ENCODE measurements at places on chromosomes 4 and X.

DNA sequence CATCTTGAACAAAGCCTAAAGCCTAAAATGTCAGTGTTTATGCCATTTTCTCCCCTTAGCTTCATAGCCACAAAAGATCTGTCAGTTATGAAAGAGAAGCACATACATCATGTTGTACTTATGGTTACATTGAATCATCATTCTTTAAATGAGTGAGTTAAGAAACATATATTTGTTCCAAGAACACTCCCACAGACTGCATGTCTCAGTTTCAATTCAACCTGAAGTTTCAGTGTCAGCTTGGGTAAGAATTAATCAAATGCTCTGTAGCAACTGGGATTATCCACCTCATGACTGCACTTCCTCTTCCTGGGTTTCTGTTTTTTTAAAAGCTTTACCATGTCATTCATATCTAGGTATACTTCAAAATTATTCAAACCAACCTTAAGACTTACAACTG lies 3.9 kb upstream of the TMPRSS11B start:
- no peak for DNase-seq

DNA sequence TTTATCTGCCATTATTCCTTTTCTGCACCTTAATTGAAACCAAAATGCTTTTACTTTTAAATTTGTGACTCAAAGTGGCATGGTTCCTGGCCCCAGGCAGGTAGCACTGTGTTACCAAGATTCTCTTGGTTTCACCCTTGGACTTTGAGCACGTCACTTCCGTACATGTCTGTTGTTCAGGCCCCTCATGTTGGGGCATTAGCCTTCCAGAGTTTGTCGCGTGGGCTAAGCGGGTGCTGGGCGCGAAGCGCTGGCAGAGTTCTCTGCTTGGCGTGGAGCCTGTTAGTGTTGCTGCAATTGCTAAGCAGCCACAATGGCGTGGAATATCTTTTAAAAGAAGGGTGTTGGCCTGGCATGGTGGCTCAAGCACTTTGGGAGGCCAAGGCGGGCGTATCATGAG lies 14.0 kb upstream of the TADA2B start:
- no peak for DNase-seq

DNA sequence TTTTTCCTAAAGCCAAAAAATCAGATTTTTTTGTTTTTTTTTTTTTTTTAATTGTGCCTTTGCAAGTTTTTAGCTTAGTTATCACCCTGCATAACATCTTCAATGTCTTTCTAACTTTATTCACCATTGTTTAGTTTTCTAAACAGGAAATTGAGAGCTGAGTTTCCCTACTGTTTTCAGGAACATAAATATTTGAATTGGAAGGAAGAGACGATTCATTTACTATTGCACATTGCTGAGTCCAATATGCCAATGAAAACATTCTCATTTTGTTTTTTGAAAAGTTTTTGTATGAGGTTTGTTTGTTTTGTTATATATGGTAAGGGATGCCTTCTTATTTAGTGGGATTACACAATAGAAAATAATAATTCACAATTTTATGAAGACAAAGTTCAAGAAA lies 148.4 kb downstream of the ANKRD50 start:
- no peak for DNase-seq

GRCh38 chr4:152655272-152656129 lies 24.3 kb downstream of the TMEM154 start:
- no peak for DNase-seq

DNA sequence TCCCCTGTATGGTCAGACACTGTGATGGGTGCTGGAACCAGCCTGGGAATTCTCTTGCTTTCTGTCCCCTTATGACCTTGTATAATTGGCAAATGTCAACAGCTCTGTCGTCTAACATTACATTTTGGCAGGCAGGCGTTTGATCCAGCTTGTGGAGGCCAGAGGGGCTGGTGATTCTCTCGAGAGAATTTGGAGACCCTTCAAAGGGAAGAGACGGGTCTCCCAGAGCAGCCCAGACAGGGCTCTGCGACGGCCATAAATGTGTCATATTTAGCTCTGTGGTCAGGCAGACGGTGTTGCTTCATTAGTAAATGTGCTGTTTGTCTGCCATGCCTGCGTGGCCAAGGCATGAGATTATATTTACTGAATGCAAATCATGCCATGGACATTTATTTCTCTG lies 68.7 kb downstream of the SORCS2 start:
- DNase-seq: no peak

DNA sequence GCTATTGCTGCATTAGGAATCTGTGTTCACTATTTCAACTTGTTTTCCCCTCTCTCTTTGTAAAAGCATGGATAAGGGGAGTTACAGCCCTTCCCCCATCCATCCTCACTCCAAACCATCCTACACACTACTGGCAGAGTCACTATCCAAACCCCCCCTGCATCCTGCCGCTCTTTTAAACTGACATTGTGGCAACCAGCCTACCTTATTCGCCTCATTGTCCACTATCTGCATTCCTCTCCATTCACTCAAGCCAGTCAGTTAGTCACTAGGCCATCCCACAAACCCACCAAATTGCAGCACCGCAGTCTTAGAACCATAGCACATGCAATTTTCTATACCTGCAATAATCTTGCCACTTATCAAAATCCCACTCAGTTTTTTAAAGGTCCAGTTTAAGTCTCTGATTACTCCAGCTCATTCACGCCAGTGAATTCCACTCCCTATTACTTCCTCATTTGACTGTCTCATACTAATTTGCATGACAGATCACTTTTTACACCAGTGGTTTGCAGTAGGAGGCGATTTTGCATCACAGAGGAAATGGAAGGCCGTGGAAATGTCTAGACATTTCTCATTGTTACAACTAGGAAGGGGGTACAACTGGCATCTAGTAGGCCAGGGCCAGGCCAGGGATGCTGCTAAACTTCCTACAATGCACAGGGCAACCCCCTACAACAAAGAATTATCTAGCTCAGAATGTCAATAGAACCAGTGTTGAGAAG lies 181.8 kb downstream of the HS6ST2 start:
- no peak for DNase-seq

DNA sequence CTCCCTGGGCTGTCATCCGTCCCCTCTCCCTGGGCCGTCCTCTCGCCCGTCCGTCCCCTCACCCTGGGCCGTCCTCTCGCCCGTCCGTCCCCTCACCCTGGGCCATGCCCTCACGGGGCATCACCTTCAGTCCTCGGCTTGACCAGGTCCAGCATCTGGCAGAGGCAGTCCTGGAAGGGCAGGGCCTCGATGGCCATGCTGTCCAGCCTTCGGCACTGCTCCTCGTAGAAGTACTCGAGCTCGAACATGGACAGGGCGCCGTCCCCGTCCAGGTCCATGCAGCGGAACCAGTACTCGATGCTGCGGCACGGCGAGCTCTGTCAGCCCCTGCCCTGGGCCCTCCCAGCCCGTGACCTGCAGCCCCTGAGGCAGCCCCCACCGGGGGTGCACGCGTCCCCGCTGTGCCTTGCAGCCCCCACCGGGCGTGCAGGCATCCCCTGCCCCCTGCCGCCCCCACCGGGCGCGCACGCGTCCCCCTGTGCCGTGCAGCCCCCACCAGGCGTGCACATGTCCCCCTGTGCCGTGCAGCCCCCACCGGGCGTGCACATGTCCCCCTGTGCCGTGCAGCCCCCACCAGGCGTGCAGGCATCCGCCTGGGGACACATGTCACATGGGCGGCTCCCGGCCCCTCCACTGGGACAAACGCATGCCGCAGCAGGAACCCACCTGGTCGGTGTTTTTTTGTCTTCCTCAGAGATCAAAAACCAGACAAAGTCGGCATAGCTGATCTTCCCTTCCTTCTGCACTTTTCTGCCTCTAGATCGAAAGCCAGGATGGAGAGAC lies 22.2 kb upstream of the GTPBP6 start:
- DNase-seq: no peak

DNA sequence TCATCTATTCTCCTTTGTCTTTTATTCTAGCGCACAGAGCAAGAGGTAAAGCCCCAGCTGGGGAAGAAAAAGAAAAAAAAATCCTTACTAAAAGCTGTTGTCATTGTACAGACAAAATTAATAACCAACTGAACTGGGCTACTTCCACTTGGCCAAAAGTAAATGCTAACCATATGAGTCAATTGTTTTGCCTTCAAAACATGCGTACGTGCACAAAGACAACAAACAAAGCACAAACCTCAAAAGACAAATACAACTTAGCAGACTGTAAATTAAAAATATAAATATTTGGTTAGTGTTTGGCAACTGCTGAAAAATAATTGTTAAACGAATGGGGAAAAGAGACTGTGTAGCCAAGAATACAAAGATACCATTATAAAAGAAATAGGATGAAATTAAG lies 5.9 kb downstream of the EDA2R start:
- no peak for DNase-seq

- no peak for DNase-seq
Observed at GRCh38 chr4:46874811-46875210, 34.2 kb downstream of the COX7B2 start.
